ENCODE measurements at places on chromosomes 13 and 19.

GRCh38 chr13:111634410-111634809, 314.0 kb downstream of the TEX29 start:
- DNase-seq: no peak

DNA sequence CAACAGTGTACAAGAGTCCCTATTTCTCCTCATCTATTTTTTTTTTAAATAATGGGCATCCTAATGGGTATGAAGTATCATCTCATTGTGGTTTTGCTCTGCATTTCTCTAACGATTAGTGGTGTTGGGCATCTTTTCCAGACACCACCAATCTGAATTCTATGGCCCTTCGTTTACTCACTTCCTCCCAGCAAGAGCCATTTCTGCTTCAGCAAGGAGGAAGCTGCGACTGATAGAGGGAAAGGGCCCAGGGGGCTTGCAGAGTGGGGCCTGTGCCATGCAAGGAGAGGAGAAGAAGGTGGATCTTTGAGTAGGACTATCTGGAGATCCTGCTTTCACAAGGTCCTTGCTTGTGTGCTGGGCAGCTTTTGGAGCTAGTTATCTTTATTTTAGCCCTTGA, 58.0 kb downstream of the USPL1 start:
- no peak for DNase-seq

DNA sequence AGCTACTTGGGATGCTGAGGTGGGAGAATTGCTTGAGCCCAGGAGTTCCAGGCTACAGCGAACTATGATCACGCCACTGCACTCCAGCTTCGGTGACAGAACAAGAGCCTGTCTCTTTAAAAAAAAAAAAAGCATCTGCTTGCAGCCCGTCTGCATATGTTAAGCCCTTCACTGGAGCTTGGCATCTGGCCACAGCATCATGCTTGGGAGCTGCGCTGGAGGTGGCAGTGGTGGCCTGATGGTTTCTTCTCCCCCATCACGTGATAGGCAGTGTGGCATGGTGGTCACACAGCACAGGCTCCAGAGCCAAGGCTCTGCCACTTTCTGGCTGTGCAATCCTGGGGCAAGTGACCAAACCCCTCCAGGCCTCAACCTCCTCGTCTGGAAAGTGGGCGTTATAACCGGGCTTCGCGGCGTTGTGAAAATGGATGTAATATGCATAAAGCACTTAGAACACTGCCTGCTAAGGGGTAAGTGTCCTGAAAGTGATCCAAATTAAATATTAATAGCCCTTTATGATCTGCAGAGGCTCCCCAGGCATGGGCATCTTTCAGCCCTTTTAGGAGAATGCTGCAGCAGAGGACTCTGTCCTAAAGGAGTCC, 24.4 kb downstream of the MARK4 start:
- DNase-seq: no peak

DNA sequence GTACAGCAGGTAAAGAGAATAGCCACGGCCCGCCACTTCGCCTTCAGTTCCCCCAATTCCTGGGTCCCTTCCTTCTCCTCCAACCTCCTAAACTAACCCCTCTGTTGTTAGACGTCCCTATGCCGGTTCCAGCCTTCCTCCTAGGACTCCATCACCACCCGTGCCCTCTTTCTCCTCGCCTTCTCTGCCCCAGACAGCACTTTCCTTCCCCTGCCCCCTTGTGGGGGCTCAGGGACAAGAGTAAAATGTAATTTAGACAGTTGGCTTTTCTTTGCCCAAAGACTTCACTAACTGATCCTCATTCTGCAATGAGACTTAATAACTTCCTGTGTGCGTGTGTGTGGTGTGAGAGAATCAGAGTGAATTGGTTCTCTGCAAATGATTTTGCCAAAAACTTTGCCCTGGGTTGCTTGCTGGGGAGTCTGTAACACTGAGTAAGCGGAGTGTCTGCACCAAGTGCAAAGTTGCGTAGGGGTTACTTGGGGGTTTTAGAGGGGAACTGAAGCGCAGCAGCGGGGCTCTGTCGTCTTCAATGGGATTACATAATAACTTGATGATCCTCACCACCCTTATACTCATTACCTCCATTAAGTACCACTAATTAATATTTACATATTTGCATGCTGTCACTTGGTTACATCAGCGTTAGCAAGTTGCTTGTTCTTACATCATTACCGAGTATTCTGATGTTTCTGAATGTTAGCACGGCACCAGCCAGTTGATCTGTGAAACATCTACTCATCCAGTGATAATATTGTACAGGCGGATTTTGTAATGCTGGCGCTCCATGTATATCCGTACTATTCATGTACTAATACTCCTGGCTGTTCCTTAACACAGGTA, 19.9 kb upstream of the SGCG start:
- DNase-seq: no peak

GRCh38 chr19:54480051-54480450, 7.0 kb upstream of the CDC42EP5 start:
- no peak for DNase-seq

DNA sequence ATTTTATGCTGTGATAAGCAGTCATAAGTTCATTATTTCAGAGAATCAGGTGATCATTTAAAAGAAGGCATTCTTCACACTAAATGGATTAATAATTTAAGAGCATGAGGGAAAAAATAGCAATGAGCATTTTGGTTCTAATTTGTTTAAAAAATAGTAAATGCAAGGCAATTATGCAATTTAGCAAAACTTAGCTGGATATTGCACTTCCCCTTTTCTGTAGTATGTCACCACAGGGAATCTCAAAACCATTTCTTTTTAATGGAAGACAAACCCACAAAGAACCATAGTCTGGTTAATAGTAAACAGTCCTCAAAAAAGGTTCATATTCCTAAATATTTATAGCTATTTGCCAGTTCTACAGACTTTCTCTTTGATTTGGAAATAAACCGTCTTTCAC, 30.2 kb downstream of the COG6 start:
- DNase-seq: no peak

DNA sequence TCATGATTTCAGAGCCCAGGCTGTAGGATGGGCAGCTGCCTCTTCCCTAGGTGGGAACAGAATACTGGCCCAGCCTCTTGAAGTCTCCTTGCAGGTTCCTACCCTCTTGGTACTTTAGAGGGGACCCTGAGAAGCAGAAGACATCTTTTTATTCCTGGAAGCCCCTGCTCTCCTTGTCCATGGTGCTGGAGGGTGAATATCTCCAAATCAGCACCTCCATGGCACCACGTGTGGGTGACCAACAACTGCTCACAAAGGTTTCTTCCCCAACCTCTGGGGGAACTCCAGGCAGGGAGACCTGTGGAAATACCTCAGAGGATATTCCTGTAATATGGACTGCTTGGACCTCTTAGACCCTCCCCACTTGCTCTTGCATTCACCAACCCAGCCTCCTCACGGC, 48.1 kb upstream of the TSHZ3 start:
- DNase-seq: no peak

DNA sequence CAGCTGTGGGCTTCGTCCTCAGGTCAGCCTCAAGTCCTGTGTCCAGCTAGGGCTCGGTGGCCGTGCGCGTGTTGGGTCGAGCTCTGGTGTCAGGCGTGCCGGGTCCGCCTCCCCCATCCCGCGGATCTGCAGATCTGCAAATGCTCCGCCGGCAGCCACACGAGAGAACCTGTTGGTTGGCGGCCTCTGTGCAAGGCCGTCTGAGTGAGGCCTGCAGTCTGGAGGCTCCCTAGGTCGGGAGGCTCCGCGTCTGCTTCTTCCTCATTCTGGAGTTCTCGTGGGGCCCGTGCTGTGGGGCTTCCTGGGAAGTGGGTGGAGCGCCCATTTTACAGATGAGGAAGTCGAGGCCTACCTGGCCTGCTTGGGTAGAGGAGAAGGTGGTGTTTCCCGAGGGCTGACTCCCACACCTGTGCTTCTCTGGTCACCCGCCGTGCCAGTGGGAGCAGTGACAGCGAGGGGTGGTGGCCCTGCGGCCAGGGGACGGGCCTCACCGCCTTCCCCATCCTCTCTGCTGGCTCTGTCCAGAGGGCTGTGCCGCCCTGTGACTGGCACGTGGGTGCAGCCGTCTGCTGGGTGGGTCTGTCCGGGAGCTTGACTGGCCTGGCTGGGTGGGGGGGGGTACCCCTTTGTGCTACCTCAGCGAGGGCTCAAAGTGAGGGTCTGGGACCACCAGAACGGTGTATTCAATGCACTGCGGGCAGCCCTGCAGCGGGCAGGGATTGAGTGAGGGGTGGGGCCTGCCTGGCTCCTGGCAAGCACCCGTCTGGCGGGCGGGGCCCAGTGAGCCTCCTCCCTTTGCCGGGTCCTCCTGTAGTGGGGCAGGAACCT, 3.3 kb downstream of the CSNK1G2 start:
- no peak for DNase-seq

DNA sequence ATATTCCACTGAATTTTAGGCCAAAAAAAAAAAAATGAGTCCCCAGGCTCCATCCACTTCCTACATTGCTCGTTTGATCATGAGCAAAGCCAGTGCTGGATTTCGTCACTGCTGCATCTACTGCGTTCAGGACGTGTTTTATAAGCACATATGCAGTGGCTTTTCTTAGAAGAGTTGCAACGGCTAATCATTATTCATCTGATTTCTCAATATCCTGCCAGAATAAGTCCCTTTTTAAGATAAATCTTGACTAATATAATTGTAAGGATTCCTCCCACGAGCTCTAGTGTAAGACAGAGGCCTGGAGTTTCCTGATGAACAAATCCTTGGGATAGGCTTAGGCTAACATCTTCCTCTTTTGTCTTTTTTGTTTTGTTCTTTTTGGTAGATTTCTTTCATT, 19.5 kb downstream of the FAM124A start:
- DNase-seq: no peak

GRCh38 chr13:111971891-111972780, 94.8 kb upstream of the SOX1 start:
- DNase-seq: no peak

GRCh38 chr13:75603038-75603437, 33.1 kb upstream of the LMO7 start:
- DNase-seq: no peak

DNA sequence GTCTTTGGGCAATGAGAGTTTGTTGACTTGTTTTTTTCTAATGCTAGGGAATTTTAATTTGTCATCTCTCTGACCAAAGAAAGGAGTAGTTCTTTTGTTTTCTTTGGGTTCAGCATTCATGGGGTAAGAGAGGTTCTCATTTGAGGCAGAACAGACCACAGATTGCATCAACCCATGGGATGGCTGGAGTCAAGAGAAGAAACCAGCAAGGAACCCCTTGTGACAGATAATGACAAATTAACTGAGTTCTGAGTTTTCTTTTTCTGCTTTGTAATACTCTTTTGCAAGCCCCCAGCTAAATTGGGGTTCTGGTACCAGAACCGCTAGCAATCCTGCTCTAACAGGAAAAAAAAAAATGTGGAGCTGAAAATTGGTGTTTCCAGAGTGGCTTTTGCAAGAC, 864.1 kb downstream of the DIAPH3 start:
- DNase-seq: no peak

GRCh38 chr13:100363285-100363711, 225.3 kb downstream of the GGACT start:
- DNase-seq: no peak

GRCh38 chr13:41995336-41995735, 34.4 kb upstream of the VWA8 start:
- DNase-seq: no peak

GRCh38 chr13:45185286-45185685, 15.6 kb downstream of the KCTD4 start:
- no peak for DNase-seq

- DNase-seq: no peak
Measured at GRCh38 chr13:30648522-30649012, 30.8 kb downstream of the USPL1 start.

DNA sequence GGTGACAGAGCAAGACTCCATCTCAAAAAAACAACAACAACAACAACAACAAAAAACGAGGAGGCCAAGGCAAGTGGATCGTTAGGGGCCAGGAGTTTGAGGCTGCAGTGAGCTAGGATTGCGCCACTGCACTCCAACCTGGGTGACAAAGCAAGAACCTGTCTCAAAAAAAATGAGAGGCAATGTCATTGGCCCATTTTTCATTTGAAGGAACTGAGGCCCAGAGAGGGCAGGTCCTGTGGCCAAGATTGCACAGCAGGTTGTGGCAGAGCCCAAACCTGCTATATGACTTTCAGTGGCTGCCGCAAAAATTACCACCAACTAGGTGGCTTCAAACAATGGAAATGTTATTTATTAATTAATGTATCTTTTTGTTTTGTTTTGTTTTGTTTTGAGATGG, 5.5 kb downstream of the PIK3R2 start:
- no peak for DNase-seq

- peak; percentile 83 for DNase-seq
Measured at GRCh38 chr13:26051657-26052311, at the start of gene SHISA2. Gene SHISA2 (minus strand): TSS chr13:26052016. CDS start chr13:26050975, 1,041 bp downstream.

- DNase-seq: no peak
Measured at GRCh38 chr13:61927648-61928047, 512.0 kb upstream of the PCDH20 start.

DNA sequence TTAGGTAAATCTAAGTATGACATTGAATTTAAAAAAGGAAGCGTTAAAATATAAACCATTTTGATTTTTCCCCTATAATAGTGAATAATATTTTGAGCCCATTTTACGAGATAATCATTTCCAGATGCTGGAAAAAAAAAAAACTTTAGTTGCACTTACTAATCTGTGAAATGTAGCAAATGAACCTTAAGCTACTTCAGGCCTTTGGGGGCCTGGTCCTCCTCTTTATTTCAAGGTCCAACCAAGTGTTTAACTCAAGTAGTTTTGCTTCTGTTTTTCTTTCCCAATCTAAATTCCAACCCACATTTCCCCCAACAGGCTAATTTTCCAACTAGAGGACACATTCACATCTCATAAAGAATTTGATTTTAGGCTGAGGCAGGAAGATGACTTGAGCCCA, 101.2 kb downstream of the TNFRSF19 start:
- no peak for DNase-seq

DNA sequence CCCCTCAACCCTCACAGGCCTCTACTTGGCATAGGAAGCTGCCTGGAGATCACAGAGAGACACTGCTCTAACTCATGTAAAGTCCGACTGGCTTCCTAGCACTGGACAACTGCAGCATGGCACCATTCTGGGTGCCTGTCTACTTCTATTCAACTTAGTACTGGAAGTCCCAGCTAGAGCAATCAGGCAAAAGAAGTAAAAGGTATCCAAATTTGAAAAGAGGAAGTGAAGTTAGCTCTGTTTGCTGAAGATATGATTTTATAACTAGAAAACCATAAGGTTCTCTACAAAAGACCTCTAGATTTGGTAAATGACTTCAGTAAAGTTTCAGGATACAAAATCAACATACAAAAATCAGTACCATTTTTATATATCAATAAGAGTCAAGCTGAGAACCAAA, 1017.6 kb downstream of the PCDH9 start:
- no peak for DNase-seq

DNA sequence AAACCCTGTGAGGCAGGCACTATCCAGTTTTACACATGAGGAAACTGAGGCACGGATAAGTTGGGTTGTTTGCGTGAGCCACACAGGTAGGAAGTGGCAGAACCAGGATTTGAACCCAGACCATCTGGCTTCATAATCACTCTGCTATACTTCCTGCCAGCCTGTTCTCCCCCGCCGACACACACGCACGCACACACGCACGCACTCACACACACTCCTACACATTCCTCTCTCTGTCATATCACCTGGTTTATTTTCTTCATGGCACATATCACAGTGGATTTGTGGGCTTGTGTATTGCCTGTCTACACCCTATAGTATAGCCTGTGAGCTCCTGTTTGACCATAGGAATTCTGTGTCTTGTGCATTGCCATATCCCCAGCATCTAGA, 140.0 kb downstream of the SIPA1L3 start:
- no peak for DNase-seq

All from 8988T (cell line).